ENCODE measurements at places on chromosomes 3 and 15. TPM values are rescaled to one million over a fixed set of nuclear protein-coding genes. Genes with fewer than 3 reads are reported as not detected.

The CYP8B1 gene
- total RNA-seq = not detected

The CIB2 gene
- total RNA-seq = 15.9 TPM

The GRAMD2A gene
- 3.1 TPM for total RNA-seq

The LRRIQ4 gene
- not detected for total RNA-seq

The SYNM gene
- 189 TPM for total RNA-seq

The FRMD4B gene
- 28.6 TPM for total RNA-seq

The ATP13A5 gene
- total RNA-seq = not detected

The ARNT2 gene
- total RNA-seq = 7.2 TPM

The GCSAM gene
- 0.49 TPM for total RNA-seq

The ABI3BP gene
- 43.0 TPM for total RNA-seq

The GOLGA8T gene
- not detected for total RNA-seq

The GOLGA6D gene
- not detected for total RNA-seq

The AQP9 gene
- 0.49 TPM for total RNA-seq

The GPX1 gene
- 270 TPM for total RNA-seq

The ACTC1 gene
- total RNA-seq = 29.7 TPM

The TMEM207 gene
- total RNA-seq = not detected

The TICRR gene
- total RNA-seq = 0.47 TPM

The SEMA5B gene
- total RNA-seq = 2.3 TPM

The LTK gene
- total RNA-seq = 0.73 TPM

The SMAD6 gene
- total RNA-seq = 17.4 TPM

The TIPARP gene
- 30.2 TPM for total RNA-seq

The GATM gene
- total RNA-seq = 47.6 TPM

The SATB1 gene
- total RNA-seq = 59.7 TPM

The CCDC191 gene
- total RNA-seq = 16.0 TPM

The SPTSSB gene
- 242 TPM for total RNA-seq

The OXTR gene
- 0.49 TPM for total RNA-seq

The FRMD5 gene
- total RNA-seq = 0.60 TPM

The GOLGA8M gene
- 5.7 TPM for total RNA-seq

All from ureter (tissue), 1 donor.